ENCODE measurements at places on chromosomes 16 and 17.

DNA sequence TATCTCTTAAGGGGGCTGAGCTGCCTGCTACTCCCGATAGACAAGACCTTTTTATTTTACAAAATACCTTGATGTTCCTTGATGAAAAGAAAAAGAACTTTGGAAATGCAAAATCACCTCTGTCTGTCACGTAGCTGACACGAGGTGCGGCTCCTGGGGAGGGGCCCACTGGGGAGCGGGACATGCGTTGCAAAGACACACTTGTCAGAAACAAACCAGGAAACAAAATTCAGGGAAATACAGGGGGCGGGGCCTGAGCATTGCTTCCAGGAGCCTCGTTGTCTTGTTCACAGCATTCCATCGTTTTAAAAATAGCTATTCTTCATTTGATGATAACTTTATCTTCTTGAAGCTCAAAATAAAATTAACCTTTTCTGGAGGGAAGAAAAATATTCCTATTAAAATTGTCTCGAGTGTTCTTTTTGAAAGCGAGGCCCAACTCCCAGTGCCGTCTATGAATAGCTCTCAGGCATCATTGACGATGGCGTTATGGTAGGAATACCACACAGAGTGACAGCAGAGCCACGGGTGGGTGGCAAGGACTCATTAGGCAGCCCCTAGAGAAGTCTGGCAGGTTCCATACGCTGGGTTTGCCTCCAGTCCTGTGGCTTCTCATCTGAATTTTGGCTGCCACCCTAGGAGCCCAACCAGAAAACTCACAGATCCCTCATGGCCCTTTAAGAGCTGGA lies 286.9 kb downstream of the CPPED1 start:
- DNase-seq: no peak

GRCh38 chr17:79920751-79921410 lies 81.6 kb upstream of the CBX4 start:
- DNase-seq: no peak

DNA sequence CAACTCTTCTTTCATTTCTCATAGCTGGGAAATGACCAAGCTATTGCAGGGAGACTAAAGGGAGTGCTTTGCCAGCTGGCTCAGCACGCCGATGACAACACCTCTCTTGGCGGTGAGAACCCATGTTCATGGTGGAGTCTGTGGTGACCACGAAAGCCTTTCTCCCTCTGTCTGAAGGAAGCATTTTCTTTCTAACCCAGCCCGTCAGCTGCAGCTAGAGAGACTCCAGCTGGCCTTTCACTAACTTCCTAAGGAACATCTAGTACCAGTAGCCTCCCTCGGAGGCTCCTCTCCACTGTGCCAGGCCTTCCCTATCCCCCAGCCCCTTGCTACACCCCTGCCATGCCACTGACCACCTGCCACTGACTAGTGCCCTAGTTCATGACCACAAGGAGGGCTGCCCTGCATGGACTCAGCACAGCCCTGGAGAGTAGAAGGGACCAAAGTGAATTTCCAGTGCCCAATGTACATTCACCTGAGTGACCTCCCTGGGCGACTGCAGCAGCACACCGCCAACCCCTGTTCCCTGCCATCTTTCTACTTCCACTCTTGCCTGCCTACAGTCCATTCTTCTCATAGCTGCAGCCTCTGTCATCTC lies 81.3 kb downstream of the CBLN1 start:
- no peak for DNase-seq

DNA sequence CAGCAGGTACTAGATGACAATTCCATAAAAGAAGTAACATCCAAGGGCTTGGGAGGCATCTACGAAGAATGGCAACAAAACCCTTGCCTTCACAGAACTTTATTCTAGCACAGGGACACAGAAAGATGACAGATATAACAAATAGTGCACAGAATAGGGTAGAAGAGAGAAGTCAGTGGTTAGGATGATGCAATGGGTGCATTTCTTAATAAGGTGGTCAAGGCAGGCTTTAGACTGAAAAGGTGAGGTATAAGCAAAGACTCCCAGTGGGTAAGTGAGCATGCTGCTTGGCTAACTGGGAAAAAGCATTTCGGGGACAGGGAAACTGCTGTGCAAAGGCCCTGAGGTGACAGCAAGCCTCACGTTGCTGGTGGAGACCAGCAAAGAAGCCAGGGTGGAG lies 175.9 kb downstream of the XYLT1 start:
- DNase-seq: no peak

DNA sequence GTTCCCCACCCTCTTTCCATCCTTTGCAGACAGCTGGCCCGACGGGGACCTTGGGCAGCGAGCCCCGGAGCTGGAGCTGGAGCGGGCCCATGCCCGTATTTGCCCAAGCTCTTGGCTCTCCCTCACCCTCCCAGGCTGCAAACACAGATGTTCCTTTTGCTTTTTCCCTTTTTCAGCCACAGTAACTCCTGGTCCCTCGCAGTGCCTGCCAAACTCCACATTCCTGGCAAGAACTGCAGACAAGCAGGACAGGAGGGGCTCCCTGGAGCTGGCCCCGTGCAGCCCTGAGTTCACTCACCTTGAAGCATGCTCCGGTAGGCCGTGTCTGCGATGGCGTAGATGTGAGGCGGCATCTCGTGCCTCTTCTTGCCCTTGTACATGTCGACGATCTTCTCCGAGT lies 33.9 kb downstream of the MYH11 start:
- no peak for DNase-seq

DNA sequence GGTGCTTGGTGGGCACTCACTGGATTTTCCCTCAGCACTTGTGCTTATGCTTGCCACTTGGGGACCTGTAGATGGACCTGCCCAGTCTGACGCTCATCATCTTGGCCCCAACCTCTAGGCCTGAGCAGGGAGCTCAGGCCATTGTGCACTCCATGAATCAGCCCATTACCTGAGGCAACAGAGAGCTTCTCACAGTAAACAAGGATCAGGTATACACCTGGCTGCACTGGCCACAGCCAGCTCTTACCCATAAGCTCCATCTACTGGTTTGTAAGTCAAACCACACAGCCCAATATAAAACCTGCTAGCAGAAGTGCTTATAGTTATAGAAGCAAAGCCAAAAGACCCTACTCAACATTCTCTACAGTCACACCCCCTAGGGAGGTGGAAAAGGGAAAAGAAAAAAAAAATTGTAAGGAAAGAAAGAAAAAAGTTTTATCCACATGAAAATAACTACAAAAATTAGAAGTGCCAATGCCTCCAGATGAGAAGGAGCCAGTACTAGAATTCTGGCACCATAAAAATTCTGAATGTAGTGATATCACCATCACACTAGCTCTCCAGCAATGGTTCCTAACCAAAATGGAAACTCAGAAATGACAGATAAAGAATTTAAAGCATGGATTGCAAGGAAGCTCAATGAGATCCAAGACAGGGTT lies 87.8 kb upstream of the CDH5 start:
- DNase-seq: no peak

- DNase-seq: no peak
Observed at GRCh38 chr17:15475631-15476354, 8.4 kb upstream of the CDRT4 start.

DNA sequence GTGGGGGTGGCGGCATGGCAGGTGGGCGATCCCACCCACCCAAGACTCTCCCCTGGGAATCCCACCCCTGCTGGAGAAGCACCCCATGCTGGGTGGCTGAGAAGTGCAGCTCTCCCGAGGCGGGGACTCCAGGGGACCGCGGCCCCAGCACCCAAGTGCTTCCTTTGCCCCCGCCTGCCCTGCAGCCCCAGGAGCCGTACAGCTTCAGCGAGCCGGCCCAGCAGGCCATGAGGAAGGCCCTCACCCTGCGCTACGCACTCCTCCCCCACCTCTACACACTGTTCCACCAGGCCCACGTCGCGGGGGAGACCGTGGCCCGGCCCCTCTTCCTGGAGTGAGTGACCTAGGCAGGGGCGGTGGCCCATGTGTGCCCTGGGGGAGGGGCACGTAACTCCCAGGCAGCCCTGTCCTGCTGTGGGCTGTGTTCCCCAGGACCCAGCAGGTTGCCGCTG lies 11.7 kb downstream of the GAA start:
- no peak for DNase-seq

DNA sequence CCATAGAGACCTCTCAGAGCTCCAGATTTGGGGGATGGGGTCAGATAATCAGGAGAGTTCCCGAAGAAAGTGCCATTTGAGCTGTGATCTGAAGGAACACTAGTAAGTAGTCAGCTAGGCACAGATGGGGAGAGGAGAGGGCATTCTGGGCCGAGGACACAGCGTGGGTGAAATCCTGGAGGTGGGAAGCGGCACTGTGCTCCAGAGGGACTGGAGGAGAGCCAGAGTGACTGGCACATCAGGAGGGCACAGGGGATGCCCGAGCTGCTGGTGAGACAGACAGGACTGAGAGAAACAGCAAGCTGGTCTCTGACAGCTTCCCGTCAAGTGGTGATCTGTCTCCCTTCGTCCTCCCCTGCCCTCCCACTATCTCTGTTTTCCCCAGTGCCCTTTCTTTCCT lies 40.6 kb downstream of the KNOP1 start:
- no peak for DNase-seq

DNA sequence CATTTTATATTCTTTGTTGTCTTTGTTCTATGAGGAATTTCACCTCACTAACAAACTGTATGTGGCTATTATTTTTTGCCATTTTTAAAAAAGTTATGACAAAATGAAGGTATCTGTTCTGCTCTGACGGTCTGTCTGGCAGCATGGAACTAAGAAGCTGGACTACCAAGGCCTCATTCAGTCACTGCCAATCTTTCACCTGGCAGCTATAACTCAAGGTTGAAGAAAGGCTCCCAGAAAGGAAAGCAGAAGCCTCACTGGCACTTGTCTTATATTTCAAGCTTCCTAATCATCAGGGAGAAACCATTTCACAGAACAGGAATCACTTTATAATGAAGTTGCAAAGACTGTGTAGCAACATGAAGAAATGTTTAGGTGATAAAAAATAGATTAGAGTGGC lies 18.7 kb upstream of the SLC6A4 start:
- no peak for DNase-seq

GRCh38 chr16:19948186-19949104 lies 63.8 kb upstream of the GPRC5B start:
- no peak for DNase-seq

- DNase-seq: peak; percentile 25
Observed at GRCh38 chr17:40901981-40902474, 17.0 kb upstream of the KRT20 start.

DNA sequence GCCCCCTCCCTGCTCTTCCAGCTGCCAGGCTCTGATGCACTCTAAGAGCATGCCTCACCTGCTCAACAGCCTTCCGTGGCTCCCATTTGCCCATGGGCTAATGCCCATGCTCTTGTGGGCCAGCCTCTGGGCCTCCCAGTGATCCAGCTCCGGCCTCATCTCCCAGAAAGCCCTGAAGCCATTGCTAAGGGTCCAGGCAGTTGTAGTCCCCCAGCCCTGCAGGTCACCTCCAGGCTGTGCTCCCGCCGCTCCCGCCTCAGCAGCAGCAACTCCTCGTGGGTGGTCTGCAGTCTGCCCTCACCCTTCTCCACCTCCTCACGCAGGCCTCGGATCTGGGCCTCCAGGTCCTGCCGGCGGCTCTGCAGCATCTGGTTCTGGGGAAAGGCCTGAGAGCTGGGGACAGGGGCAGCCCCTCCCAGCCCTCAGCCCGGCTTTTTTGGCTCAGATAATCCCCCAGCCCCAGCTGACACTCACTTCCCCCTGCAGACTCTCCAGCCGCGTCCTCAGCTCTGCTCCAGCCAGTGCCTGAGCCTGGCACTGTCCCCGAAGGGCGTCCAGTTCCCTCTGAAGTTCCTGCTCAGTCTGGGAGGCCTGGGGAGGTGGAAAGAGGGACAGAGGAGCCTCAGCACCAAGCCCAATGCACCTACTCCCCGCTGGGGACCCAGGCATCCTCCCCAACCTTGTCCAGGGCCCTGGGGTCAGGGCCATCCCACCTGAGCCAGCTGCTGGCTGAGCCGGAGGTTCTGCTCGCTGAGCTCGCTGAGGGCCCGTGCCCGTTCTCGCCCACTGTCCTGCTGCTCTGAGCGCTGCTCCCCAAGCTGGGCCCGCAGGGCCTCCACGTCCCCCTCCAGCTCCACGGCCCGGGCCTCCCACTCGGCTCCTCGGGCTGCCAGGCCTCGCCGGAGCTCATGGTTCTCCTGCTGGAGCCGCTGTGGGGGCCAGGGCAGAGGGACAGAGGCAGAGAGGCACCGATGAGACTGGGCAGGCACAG lies 6.2 kb downstream of the BICDL2 start:
- no peak for DNase-seq

DNA sequence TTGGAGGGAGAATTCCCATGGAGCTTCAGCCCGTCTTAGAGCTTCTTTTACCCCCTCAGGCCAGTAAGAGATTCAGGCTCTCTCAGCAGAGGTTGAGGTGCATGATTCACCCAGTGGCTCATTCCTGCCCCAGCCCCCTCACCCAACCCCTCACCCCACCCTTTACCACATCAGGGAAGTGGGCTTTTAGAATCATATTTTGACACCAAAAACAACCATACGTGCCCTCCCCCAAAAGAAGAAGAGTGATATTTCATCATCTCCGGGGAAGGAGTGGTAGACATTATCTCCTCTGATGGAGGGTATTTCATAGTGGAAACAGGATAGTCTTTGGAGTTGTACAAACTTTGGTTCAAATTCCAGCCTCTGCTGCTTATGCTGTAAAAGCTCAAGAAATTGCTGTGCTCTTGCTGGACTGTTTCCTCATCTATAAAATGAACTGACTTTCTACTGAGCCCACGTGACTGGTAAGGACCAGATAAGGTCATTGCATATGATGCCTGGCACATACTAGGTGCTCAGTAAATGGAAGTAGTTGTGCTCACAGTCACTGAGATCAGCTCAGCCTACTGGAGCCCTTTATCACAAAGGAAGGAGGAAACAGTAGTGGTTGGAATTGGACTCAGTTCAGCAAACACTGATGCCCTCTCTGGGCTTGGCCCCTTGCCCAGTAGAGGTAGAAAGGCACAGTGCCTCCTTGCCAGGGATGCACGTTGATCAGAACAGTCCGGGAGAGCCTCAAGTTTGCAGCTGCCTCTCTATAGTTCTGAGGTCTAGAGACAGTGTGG lies 18.3 kb upstream of the CCL5 start:
- DNase-seq: peak; percentile 17

DNA sequence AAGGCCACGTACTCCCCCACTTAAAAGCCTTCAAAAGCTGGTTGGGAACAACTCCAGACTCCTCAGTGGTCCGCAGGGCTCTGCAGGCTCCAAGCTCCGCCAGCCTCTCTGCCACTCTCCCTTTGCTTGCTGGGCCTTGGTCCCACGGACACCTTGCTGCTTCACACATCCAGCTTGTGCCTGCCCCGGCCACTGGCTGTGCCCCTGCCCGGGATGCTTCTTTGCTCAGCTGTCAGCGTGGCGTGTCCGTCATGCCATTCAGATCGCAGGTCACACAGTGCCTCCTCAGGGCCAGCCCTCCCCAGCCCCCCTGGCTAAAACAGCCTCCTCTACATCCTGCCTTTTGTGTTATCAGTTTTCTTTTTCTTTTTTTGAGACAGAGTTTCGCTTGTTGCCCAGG lies 11.8 kb downstream of the ASPHD1 start:
- DNase-seq: no peak

DNA sequence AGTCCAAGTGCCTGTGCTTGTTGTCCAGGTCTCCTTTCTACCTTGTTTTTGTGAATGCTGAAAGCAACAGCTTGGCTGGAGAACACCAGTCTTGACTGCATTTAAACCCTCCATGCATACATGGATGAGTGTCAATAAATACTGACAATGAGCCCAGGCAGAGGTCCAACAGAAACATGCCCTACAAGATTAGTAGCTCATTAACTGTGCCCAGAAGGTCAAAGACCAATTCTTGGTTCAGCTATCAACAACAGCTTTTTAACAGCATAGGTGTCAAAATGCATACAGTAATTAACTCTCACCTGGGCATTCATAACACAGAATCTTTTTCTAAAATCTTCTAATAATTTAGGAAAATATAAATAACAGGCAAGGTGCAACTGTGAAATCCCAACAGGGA lies 63.2 kb downstream of the N4BP1 start:
- no peak for DNase-seq
